ENCODE measurements at places on chromosomes 6 and 20.
A peak's percentile ranks its signal among the peaks of the same experiment; 100 is the strongest.

DNA sequence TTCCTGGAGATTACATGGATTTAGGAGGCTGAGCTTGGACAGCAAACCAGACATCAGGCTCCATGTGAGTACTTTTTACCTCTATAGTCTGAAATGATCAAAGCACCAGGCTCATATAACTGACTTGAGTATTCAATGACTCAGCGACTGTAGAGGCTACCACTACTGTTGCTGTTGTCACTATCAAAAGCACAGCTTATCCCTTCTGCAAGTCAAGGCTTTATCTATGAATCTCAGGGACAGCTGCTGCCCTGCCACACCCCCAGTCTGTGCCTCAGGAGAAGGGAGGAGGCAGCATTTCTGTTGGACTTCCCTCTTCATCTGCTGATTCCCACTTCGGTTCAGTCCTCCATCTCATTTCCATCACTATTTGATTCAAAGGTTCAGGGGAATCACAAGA is 80.5 kb upstream of the CNR1 start:
- no peak for DNase-seq

GRCh38 chr20:40359131-40359912 is 329.7 kb downstream of the MAFB start:
- DNase-seq: no peak

GRCh38 chr6:19905584-19905983 is 68.4 kb downstream of the ID4 start:
- DNase-seq: no peak

DNA sequence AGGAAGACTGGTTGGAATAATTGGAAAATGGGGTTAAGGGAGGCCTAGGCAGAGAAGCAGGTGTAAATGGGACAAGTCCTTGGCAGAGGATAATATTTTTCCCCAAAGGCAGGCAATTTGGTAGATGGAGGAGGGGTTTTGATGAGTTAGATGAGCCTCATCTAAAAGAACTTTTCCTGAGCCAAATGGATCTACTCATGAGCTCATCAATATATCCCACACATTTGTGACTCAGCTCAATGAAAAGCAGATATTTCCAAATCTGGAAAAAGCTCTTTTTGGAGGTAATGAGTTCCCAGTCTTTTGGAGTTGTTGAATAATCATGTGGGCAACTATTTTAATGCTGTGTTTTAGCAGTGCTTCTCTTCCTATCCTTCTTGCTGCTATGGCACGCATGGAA is 685.5 kb upstream of the CITED2 start:
- DNase-seq: no peak

GRCh38 chr6:36851149-36851614 is 11.9 kb upstream of the CPNE5 start:
- peak; percentile 58 for DNase-seq

- DNase-seq: no peak
These were observed 41.0 kb downstream of the PKHD1 start for GRCh38 chr6:52046456-52046855.

DNA sequence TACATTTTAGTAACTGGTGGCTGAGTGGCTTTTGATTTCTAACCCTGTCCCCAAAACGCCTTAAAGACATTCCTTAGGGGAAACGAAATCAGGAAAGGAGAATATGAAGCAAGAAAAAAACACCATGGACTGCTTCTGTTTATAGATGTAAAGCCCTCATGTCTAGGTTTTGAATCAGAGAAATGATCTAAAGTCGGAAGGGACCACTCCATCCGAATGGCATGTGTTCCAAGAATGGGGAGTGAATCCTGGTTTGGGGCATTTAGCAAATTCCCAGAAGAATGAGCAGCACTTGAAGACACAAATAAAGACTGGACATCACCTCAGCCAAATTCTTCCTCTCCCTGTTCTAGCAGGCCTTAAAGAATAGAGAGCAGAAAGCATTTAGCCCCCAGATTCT is 65.6 kb downstream of the CAP2 start:
- no peak for DNase-seq

- no peak for DNase-seq
These were observed 1.8 kb upstream of the SAMD5 start for GRCh38 chr6:147506704-147507114.

DNA sequence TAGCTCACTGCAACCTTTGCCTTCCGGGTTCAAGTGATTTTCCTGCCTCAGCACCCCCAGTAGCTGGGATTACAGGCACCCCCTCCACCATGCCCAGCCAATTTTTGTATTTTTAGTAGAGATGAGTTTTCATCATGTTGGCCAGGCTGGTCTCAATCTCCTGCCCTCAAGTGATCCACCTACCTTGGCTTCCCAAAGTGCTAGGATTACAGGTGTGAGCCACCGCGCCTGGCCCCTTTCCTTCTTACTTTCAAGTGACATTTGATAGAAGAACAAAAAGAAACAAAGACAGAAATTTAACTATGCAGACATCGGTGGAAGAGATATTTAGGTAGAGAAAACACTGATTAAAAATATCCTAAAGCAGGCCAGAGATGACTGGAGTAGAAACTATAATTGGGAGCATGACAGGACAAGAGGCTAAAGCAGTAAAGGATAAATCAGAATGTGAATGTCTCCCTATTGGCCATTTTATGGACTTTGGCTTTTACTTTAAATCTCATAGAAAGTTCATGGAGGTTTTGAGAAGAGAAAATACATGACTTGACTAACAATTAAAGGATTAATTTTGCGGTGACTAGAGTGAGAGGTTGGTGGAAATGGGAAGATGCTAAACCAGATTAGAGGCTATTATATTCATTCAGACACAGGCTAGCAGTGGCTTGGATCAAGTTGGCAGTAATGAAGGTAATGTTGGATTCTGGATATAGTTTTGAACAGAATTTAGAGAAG is 2.2 kb upstream of the EYS start:
- DNase-seq: no peak

- no peak for DNase-seq
These were observed 18.9 kb upstream of the SRSF6 start for GRCh38 chr20:43438578-43439316.

DNA sequence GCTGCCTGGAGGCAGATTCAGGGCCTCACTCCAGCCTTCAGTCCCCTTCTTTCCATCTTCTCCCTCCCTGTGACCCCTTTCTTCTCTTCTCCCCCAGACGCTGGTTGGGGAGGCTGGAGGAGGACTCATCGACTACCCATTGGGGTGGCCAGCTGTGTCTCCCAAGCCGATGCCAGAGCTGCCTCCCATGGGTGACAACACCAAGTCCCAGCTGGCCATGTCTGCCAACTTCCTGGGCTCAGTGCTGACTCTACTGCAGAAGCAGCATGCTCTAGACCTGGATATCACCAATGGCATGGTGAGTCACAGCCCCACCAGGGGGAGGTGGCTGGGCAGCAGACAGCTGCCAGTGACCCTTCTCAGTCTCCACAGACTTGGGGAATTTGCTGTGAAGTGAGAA is 12.9 kb downstream of the BPIFB4 start:
- DNase-seq: no peak

- no peak for DNase-seq
These were observed 209.6 kb downstream of the CDH26 start for GRCh38 chr20:60167812-60168211.

DNA sequence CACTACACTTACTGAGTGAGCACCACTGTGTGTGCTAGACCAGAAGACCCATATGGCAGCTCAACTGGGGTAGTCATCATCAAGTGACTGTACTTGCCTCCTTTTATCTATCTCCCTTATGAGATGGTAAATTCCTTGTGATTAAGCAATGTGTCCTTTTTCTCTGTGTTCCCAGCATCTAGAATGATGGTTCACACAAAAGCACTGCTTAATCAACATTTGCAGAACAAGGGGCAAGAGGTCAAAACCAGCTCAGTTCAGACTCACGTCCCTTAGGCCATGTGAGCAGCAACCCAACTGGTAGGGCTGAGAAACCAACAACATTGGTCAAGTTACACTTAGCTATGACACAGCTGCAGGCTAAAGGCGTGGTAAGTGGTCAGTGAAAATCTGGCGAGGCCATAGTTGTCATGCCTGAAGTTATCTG is 10.0 kb downstream of the TRAM2 start:
- no peak for DNase-seq

GRCh38 chr6:128848212-128848935 is 34.6 kb upstream of the LAMA2 start:
- no peak for DNase-seq

- DNase-seq: no peak
These were observed 1.9 kb downstream of the TMEM200A start for GRCh38 chr6:130367767-130368166.

GRCh38 chr6:45415788-45416518 is 38.2 kb upstream of the SUPT3H start:
- no peak for DNase-seq

GRCh38 chr6:56062836-56063235 is 184.5 kb downstream of the COL21A1 start:
- DNase-seq: no peak

GRCh38 chr6:126016591-126016990 is 30.3 kb downstream of the TRMT11 start:
- DNase-seq: no peak

- DNase-seq: no peak
These were observed 346.8 kb upstream of the POU3F2 start for GRCh38 chr6:98487612-98488011.

DNA sequence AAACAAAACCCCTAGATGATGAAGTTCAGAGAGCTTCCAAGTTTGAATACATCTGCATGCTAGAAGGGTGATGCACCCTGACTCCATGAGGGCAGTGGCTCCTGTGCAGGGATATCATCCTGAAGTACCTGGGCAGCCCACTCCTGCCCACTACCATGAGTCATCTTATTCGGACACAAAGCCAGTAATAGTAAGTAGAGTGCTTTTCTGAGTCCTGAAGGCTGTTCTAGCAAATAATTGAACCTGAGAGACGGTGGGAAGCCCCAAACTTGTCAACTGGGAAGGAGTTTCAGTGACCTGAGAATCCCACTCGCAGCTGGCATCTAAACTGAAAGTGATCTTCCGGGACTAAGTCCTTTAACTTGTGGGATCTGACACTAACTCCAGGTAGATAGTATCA is 152.9 kb upstream of the COL21A1 start:
- no peak for DNase-seq
